ENCODE measurements at places on chromosomes 2 and 18.

GRCh38 chr2:86518481-86518880 lies 44.8 kb downstream of the CHMP3 start:
- DNase-seq, result peak; percentile 31

GRCh38 chr18:45551142-45551815 lies 64.0 kb upstream of the SLC14A2 start:
- DNase-seq, result no peak

GRCh38 chr18:72419914-72420313 lies 124.2 kb downstream of the CBLN2 start:
- DNase-seq, result no peak

GRCh38 chr2:64220265-64220664 lies 76.0 kb upstream of the PELI1 start:
- no peak for DNase-seq

DNA sequence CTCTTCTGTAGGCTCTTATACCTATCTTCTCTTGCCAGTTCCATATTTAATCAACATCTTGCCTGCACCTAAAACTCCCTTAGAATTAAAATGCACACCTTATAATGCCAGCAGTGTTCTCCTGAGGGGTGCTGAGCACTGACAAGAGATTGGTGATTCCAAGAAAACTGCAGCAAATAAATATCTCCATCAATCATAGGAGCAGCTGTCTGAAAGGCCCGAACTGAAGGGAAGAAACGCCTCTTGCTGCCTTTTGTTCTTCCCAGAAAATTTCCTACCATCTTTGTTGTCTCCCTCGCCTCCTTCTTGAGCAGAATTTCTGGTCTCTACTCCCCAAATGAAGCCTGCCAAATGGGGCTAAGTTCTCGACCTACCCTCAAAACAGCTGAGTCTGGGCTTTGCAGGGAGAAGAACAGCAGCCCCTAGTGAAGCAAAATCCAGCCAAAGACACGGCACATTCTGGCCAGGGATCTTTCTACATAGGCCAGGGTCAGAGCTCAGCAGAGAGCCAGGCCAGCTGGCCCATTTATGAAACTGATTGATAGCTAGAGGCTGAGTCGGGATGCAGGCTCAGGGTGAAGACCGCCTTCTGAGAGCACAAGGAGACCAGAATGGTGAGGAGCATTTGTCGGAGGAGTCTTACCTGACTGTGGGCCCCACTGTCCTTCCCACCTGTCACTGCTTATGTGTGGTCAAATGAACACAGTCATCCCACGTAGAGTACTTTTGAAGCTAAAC lies 20.4 kb upstream of the TMEM247 start:
- no peak for DNase-seq

DNA sequence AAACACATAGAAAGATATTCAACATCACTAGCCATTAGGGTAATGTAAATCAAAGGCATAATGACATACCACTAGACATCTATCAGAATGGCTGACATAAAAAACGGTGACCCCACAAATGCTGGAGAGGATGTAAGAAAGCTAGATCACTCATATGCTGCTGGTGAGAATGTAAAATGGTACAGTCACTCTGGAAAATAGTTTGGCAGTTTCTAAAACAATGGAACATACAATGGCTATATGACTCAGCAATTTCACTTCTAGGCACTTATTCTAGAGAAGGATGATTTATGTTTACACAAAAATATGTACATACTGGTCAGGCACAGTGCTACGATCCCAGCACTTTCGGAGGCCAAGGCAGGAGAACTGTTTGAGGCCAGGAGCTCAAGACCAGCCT lies 87.3 kb downstream of the COLEC12 start:
- peak; percentile 76 for DNase-seq

GRCh38 chr2:156589381-156590079 lies 153.4 kb downstream of the GPD2 start:
- peak; percentile 60 for DNase-seq

GRCh38 chr2:148627224-148627623 lies 17.3 kb upstream of the EPC2 start:
- no peak for DNase-seq

DNA sequence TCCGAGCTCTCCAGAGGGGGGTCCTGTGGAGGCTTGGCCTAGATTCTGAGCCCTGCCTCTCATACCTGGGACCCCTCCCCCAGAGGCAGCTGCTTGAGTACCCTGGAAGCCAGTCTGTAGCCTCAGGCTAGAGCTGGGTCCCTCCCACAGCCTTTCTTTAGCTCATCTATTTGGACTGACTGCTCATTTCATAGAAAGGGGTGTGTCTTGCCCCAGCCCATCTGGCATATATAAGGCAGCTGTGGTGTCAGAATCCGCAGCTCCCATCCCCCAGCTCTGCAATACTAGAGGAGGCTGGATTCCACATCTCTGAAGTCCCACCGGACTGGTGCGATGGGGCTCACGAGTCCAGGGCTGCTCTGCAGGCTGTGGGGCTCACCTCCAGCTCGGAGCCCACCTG lies 26.1 kb downstream of the MPHOSPH10 start:
- no peak for DNase-seq

DNA sequence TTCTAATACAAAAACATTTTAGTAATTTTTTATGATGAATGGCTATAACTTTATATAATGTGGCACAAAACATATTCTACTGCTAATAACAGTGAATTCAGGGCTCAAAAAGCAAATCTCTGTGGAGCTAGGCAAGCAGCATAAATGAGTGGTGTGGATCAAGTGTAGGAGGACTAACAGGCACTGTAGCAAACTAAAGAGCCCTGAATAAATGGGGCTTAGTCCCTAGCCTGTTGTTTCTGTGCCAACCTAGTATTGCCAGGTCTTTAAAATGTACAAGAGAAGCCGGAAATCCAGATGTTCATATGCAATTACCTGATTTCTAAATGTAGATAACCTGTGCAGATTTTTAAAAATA lies 18.5 kb downstream of the REL start:
- no peak for DNase-seq

DNA sequence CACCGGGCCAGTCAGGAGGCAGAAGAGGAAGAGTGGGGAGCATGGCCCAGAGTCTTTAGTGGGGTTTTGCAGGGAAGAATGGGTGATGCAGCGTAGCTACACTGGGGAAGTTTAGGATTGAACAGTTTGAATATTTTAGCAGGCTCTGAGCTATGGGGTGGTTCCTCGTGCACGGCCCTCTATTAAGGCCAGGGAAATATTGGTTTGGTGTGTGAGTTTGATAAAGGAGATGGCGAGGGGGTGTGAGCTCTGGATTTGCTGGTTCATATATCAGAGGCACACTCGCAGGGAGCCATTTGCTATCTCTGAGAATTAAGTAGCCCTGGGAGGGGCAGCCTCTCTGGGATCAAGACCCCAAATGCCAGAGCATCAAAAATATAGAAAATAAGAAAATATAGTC lies 50.1 kb downstream of the BOLA3 start:
- DNase-seq, result no peak

DNA sequence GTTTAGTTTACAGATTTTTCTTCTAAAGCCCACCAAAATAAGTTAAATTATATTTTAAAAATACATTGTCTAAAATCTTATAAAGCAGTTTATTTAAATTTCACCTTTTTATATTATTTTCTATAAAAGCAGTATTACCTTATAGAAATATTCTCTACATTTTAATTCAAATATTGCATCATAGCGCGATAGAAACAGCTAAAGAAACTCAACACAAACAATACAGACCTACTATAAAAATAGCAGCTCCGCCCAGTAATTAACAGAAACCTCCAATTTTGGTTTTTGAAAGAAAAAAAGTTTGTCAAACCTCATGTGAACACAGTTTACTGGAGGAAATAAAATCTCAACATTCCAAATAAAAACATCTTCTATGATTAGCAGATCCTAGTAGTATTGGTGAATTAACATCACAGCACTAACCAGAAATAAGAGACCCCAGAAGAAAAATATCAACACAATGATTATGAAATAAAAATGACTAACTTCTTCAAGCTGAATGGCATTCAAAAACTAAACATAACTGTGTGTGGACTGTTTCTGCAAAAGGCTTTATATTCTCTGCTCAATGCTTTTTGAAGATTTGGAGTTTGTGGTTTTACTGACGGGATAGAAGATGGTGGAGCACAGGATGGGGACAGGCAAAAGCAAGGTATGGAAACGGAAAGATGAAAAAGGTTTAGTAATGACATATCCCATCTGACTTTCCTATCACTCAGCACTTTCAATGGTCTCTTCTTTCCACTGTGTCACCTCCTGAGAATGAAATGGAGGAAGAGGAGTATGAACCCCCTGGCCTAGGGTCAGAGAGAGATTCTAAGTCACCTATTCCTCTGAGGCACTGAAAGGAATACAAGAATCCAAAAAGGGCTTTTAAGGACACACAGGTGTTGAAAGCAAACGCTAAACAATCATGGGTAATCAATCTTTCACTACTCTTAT lies 17.5 kb downstream of the MAP4K3 start:
- DNase-seq, result no peak

GRCh38 chr2:207341804-207342203 lies 176.1 kb upstream of the KLF7 start:
- no peak for DNase-seq

DNA sequence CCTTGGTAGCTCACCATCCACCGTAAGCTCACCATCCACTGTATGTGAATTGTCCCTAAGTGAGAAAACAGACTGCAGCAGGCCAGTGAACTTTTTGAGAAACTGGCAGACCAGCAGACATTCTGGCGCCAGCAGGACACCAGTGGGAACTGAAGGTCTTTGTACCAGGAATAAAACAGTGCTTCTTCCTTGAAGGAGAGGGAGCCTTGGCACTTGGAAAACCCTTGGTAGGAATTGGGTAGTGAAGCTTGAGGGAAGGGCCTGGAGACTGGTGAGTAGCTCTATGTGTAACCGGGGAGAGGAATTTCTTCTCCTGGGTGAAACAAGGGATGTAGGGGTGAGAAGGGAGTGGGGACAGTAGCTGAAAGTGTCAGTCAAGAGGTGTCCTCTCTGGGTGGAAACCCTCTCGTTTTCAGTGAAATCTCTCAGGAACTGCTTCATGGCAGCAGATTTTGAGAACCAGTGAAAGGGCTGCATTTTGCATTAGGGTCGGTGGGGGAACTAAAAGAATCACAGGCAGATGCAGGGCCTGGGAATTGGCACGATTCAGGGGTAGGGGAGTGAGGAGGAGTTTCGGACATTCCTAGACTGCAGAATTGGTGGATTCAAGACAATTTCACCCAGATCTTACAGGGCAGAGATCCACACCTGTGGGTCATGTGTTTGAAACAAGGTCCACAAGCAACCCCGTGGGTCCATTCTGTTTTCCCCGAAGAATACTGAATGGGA lies 131.5 kb upstream of the DLX2 start:
- DNase-seq, result no peak

DNA sequence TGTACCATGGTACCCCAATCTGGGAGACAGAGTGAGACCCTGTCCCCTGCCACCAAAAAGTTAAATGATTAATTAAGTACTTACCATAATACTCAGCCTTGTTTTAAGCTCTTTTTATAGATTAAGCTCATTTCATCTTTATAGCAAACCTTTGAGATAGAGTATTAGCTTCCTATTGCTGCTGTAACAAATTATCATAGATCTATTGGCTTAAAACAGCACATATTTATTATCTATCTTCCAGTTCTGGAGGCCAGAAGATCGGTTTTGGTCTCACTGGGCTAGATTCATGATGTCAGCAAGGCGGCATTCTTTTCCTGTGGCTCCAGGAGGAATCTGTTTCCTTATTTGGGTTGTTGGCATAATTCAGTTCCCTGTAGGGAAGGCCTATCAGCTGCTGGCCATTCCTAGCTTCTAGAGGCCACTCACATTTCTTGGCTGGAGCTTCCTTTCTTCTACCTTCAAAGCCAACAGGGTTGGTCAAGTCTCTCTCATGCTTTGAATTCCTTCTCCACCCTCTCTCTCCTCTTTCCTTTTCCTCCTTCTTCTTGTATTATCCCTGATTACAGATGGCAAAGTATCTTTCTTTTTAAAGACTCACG lies 13.7 kb upstream of the GREB1 start:
- DNase-seq, result no peak

DNA sequence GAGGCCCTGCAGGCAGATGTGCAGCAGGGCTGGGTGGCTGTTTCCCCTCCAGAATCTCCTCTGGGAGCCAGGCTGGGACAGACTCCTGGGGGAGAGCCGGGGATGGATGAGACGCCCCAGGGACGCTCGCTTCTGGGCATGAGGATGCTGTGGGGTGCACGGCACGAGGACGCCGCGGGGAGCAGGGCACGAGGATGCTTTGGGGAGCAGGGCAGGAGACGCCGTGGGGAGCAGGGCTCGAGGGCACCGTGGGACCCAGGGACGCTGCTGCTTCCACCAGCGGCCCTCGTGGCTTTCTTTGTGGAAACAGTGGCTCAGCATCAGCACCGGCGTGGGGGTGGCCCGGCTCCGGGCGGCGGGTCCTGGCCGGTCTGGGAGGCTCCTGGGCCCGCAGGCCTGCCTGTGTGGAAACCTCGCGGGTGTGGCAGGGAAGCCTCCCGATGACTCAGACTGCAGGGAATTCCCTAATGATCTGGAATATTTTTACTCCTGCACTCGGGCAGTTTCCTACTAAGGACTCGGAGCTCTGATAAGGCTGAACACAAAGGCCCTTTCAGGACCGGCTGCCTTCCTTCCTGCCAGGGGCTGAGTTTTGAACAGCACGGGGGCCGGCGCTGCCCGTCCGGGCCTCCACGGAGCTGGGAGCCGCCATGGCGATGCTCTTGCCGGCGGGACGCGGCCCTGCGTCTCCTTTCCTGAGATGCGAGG lies 62.6 kb downstream of the NFATC1 start:
- peak; percentile 93 for DNase-seq

DNA sequence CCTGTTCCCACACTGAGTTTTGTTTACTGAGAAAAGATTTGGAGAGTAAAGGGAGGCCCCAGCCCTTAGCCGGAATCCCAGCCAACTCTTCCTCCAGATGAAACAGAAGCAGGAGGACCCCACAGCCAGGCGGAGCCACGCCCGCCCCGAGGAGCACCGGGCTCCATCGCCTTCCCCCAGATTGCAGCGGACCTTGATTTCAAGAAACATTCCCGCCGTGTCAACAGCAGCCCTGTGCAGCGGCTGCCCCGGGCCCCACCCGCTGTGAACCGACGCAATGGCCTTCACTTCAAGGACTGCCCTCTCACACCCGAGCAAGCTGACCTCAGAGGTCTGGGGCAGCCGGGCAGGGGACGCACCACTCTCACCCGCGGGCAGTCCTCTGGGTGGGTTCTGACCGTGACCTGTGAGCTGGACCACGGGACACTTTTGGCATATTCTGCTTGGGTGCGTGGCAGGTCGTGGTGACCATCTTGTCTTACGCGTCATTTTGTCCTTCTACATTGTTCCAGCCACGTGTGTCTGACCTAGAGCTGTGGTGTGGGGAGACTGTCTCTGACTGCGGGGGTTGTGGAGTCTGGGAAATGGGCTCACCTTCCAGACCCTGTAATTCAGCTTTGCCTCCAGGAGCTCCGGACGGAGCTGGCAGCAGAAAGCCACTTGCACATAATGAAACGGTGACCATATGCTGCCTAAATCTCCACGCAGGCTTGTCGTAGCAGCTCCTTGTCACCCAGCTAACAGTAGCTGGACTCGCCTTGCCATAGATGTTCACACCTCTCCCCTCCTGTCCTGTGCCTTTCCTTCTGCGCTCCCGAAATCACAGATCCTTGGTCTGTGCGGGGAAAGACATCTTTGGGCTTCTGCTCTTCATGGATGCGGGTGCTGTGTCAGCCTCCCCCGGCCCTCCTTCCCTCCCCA lies 32.0 kb upstream of the INHBB start:
- DNase-seq, result no peak
